HS-27A (cell line): ENCODE measurements at places on chromosomes 3 and 15.

DNA sequence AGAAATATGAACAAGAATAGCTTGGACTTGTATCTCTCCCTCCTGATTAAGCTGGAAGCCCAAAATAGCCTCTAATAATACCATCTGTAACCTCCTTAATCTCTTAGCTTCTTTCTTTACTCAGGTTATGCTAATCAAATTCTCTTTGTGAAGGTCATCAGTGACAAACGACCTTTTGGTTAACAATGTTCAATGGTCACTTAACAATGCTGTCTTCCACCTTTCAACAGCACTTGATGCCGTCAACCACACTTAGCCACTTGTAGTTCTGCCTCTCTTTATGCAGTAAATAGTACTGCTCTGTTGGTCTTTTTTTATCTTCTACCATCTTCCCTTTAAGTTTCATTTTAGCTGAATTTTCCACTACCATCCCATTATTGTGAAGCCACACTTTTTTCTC, 476.6 kb upstream of the TGFBR2 start:
- no peak for DNase-seq

DNA sequence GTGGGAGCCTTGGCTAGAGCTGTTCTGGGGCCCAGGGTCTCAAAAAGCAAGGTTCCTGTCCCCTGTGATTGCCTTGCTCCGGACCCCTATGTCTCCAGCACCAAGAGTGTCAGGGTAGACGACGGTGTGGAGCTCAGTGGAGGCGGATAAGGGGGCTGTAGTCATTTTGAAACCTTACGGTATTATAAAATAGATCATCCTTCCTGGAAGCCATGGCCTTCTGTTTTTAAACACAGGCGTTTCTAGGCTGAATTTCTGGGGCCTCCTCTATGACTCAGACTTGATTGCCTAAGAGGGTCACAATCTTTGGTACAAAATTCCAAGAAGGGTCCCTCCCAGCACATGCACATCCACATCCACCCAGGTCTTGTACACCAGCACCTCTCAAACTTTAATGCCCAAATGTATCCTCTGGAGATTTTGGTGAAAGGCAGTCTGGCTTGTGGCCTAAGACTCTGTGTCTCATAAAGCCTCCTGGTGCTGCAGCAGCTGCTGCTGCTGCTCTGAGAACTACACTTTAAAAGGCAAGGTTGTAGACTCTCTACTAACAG, 70.5 kb upstream of the XCR1 start:
- no peak for DNase-seq

DNA sequence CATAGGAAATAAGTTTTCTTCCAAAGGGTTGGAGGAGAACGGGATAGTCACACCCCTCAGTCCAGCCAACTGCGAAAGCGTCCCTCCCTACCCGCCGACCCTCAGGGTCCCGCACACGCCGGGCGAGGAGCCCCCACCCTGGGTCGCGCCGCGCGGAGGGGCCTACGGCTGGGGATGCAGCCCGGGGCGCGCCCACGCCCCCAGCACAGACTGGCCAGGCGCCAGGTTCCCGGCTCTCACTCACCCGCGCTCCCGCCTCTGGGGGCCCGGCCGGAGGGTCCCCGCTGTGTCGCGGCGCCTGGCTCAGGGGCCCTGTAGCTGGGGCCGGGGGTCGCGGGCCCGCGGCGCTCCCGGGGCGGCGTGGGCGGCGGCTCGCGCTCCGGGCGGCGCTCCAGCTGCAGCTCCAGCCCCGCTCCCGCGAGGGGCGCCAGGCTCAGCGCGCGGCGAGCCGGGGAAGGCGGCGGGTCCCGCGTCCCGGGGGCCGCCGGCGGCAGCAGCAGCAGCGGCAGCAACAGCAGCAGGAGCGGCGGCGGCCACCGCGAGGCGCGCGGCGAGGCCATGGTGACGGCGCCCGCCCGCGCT, 375 bp downstream of the HEG1 start:
- no peak for DNase-seq

- DNase-seq: no peak
Observed at GRCh38 chr3:140117096-140117526, 182.1 kb downstream of the CLSTN2 start.

DNA sequence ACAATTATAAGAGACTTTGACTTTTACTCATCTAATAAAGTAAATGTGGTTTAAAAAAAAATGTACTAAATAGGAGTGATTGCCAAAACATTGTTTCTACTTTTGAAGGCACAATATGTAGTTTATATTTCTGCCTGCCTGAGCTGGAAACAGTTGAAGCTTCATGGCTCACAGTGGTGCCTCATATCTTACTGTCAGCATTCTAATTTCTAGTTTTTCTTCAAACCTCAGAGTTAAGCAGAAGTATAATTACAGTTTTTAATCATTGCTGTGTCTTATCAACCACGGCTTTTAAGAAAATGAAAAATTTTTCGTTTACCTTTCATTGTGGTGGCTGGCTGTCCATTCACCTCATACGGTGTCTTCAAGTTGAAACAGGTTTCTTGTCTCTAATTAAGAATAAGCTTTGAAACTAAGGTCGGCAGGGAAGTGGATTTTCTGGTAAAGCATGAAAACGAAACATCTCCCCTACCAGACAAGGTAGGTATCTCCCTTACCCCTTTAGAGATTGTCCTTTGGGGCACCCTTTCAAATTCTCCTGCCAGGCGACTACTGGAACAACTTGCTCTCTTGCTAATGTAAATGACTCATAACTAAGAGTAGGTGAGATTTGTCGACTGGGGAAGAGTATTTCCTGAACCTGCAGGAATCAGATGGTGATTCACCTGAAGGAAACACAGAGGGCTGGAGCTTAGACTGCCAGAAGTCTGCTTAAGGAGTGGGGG, at the start of gene GPR87:
Gene GPR87, minus strand, starts transcription at position 554 of the 725 bp plus-strand sequence. CDS start 16,720 bp downstream, outside the sequence.
- DNase-seq: no peak

GRCh38 chr15:69013726-69014406, 629 bp upstream of the NOX5 start:
- DNase-seq: no peak

GRCh38 chr15:85274315-85275050, 105.9 kb upstream of the AKAP13 start:
- DNase-seq: no peak

DNA sequence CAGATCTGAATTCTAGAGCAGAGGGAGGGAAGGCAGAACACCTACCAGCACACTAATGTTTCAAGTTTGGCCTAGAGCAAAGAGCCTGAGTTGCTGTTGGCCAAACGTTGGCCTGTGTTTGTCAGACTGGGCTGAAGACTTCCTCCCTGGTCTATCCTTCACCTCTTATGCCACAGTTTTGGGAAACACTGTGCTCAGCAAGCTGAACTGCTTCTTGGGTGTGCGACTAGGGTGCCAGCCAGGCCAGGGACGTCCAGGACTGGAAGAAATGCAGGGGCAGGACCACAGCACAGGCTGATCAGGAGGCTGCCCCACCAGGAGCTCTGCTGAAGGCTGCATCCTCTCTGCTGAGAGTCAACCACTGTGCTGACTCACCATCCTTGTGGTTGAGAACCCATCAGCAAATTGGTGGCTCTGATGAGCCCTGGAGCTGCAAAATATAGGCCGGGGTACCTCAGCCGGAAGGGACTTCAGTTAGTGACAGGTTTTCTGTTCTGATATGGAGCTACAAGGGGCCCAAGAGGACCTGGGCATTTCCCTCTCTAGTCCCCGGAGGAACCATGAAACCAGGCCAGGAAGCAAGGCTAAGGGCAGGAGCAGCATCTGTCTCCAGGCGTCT, 131.6 kb upstream of the RASGRP1 start:
- DNase-seq: no peak

GRCh38 chr15:39597751-39598185, 16.9 kb downstream of the THBS1 start:
- DNase-seq: no peak

- DNase-seq: no peak
Observed at GRCh38 chr3:41144631-41145030, 54.7 kb upstream of the CTNNB1 start.

DNA sequence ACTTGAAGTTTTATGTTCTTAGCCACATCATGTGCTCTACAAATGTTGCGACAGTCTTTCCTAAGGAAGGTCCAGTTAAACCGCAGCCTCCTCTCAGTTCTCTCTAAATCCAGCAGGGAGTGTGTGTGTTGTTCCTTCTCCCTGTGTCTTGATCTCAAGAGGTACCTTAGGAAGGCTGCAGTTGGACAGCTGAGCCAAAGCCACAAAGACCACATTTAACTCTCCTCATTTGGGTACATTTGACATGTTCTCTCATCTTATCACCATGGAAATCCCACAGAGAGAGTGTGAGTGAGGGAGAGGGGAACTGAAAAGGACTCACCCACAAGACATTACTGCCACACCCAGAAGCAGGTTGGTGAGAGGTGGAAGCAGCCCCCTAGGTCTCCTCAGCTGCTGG, 79.5 kb downstream of the CD200R1L start:
- DNase-seq: no peak

GRCh38 chr3:138065949-138066348, 49.5 kb downstream of the DZIP1L start:
- DNase-seq: no peak

GRCh38 chr3:185103359-185104127, 49.3 kb downstream of the C3orf70 start:
- no peak for DNase-seq

GRCh38 chr15:78913012-78913411, 31.8 kb downstream of the CTSH start:
- DNase-seq: no peak

DNA sequence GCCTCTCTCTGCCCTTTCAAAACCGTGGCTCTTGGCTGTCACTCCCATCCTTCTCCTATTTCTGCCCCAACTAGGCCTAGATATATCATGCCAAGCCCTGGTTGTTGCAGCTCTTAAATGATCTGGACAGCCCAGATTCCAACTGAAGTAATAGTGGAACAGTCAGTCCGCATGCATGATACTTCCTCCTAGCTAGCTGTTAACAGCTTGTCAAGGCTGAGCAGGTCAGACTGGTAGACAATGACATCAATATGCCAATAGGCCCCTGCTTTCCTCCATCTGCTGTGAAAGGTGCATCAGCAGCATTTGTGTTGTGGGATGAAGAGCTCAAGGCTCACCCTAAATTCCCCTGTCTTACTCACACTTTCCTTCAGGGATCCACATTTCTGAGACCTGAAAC, 527.7 kb upstream of the TGFBR2 start:
- DNase-seq: no peak

DNA sequence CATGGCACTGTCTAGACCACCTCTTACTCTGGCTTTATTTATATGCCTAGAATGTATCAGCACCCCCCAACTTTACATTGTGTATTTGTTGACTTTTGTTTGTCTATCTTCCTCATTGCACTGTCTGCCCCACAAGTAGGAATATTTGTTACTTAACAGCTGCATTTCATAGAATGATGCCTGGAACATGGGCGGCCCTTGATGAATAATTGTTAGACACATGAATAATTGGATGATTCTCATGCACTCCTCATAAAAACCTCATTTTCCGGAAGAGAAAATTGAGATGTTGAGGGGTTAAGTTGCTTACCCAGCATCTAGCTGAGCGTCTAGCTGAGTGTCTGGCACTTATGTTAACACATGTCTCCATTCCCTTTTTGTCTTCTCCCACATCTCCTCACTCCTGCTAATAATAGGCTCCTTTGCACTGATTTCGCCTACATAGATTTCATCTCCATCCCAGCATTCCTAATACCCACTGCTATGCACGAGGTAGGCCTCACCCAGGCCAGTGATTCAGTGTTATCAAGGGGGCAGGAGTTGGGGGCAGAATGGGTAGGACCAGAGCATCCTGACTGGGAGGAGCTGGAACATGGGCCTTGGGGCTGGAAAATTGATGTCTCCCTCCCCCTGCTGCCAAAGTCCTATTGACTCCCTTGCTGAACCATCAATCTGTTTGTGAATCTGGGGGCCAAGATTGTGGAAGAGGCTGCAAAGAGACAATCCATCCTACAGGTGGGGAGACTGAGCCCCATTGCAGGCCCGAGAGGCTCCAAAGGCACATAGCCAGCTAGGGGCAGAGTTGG, 7.8 kb upstream of the WNT7A start:
- no peak for DNase-seq

GRCh38 chr3:126493051-126493450, 17.4 kb upstream of the ZXDC start:
- no peak for DNase-seq

DNA sequence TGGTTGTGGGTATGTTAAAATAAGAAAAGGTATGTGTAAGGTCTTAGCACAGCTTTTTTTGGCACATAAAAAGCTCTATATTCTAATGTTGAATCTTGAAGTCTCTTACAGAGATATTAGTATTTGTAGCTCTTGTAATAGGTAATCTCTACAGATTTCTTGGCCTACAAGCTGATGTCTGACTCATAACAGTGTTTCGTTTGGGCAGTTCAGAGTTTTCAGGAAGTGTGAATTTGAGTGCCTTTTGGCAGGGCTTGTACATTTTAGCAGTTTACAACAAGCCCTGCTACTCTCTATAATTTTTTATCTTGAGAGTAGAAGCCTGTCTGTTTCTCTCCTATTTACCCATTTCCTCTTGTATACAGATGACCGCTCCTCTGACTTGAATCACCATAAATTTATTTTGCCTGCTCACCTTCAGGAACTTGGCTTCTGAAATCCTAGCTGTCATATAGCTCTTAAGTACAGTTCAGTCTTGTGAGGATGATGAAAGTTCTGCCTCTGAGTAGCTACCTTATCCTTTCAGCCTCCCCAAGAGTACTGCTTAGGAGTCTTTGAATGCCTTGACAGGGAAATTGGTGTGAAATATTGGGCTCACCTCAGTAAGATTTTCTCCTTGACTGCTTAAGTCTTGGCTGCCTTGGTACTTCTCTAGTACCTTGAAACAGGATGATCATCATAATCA, 419.9 kb upstream of the RARB start:
- no peak for DNase-seq

DNA sequence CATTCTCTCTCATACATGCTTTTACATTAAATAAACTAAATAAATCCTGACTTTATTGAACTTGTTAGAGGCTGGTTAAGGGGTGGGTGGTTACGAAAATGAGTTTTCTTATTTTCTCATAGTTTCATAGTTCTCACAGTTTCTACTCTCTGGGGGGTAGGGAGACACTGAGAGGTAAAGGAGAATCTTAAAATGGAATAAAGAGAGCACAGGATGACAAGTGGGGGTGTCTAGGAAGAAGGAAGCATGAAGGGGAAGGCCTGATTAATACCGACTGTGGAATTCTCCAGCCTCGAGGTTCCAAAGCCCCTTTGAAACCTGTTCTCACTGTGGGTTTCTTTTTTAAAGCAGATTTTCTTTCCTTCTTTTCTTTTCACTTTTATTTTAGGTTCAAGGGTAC, 66.4 kb upstream of the TRA2B start:
- DNase-seq: no peak

GRCh38 chr15:81189583-81190283, 6.9 kb upstream of the IL16 start:
- peak; percentile 64 for DNase-seq

DNA sequence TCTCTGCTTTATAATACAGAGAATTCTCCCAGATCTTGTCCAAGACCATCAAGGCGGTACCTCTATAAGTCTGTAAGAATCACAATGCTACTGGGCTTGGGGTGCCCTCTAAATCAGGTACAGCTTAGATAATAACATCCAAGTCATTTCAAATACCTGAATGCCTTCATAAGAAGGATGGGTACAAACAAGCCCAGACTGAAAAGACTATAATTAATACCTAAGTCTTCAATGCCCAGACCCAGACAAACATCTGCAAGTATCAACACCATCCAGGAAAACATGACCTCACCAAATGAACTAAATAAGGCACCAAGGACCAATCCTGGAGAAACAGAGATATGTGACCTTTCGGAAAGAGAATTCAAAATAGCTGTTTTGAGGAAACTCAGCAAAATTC, 65.9 kb downstream of the ZMAT3 start:
- no peak for DNase-seq
